ENCODE measurements at places on chromosomes 7 and 10.

GRCh38 chr7:96837593-96837992 is 127.9 kb upstream of the SEM1 start:
- DNase-seq, result no peak

- peak; percentile 91 for DNase-seq
These were observed 128.5 kb downstream of the TNS3 start for GRCh38 chr7:47453093-47454061.

DNA sequence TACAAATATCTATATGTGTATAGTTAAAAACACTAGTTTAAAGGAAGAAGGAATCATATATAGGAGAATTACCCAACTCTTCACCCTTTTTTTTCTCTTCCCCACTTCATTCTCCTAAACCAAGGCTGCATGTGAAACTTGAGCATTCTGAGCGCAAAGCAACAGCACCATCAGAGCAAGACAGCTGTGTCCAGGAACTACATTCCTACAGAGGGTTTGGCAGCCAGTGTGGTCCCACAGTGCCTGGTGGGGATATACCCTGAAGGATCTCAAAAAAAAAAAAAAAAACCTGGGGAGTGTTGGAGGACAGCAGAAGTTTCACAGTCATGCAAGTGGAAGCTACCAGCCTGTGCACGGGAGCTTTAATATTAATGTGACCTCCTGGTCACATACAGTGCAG is 310.4 kb downstream of the CTNNA3 start:
- DNase-seq, result no peak

GRCh38 chr7:42235741-42236161 is 1.3 kb downstream of the GLI3 start:
- no peak for DNase-seq

DNA sequence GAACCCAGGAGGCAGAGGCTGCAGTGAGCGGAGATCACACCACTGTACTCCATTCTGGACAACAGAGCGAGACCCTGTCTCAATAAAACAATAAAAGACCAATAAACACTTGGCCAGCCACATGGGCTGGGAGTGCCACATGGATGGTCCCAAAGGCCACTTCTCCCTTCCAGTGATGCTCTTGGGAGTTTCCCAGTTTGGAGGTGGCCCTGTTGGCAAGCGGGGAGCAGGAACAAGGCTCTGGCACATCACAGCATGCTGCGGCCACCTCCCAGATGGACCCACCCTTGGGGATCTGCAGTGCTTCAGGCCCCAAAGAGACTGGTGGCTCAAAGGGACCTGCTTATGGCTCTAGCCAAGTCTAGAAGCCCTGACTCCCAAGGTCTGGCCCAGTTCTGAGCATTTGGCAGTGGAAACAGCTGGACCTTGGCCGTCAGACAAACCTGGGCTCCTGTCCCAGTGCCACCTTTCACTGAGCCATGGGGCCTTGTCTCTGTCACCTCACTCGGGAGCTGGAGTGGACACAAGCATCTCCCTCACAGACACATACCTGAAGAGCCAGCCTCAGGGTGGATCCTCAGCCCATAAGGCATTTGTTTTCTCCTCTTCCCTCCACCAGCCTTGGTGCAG is 91.7 kb downstream of the COL13A1 start:
- DNase-seq, result no peak

GRCh38 chr10:57959318-57960006 is 308.2 kb downstream of the IPMK start:
- no peak for DNase-seq

DNA sequence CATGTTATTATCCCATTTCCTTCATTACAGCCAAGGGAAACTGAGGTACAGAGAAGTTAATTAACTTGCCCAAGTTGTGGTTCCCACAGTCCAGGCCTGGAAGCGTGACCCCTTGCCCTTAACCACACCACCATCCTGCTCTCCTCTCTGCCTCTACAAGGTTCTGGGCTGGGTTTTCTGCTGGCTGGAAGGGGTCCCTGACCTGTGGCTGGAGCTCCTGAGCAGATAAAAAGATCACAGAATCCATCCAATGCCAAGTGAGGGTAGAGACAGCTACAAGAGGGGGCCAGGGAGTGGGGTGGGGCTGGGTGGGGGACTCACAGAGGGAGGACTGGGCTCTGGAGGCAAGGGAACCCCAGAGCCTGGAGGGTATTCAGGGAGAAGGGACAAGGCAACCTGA is 9.7 kb downstream of the ASB10 start:
- DNase-seq, result peak; percentile 49

- no peak for DNase-seq
These were observed 92.8 kb downstream of the ICA1 start for GRCh38 chr7:8169171-8169570.
